ENCODE measurements at places on chromosomes 16 and 17.

- no peak for DNase-seq
Observed at GRCh38 chr17:78719630-78720298, 62.3 kb downstream of the CYTH1 start.

GRCh38 chr17:48510761-48511604 lies 19.8 kb downstream of the HOXB1 start:
- DNase-seq: no peak

DNA sequence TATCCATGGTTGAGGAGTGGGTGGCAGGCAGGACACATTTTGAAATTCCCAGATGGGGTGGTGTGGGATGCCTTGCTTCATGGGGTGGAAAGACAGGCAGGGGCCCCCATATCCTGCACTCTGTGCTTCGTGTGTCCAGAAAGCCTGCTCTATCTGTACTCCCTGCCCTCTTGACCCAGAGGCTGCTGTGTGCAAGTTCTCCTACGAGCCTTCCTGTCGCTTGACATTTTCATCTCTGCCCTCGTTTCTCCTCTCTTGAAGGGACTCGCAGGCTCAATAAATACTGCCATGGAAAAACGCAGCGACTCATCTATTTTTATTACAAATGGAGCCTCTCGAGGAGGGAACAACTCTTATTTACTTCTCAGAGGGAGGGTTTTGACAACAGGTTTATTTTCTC lies 254.8 kb downstream of the XYLT1 start:
- DNase-seq: no peak

DNA sequence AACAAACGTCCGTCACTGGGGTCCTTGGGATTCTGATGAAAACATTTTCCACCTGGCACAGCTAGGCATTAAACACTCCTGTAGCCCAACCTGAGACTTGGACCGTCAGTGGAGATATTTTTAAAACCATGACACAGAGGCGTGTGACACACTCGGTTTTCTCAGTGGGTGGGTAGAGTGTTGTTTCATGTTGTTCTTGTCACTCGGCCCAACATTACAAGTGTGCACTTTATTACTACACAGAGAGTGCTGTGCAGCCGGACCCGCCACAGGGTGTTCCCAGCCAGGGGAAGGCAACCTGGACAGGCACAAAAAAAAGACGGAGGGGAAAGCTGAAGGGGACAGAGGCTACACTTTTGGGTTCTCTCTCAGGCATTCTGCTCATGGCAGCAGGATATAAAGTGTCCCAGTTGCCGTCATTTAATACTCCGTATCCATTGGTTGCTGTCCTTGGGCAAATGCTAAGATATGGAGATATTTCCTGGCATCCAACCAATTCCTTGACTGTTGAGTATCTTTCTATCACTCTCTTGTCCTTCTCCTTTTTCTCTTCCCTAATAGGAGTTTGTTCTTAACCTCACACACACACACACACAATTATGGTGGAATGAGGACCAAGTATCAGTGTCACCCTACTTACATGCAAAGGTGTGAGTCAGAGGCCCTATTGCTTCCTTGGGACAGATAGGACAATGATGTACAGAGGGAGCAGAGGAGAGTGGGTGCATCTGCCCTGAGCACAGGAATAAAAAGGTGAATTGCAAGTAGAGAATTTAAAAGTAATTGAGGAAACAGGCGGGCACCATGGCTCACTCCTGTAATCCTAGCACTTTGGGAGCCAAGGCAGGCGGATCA lies 154.1 kb upstream of the SOX9 start:
- DNase-seq: no peak

GRCh38 chr17:51335006-51335590 lies 74.8 kb downstream of the UTP18 start:
- DNase-seq: no peak

DNA sequence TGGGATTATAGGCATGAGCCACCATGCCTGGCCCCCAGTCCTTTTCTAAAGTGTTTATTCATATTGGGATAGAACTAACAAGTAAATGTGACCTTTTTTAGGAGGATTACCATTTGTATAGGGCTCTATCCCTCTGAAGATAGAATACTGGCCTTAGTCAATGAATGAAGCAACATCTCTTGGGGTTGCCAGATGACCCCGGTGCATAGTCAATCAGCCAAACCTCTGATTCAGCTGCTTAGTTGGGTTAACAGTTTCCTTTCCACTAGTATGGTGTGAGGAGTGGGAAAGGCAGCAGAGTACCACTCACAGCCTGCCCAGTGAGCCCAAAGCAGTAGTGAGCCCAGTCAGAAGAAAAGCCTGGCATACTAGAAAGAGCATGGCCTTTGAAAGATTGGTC lies 94.6 kb upstream of the TBX2 start:
- DNase-seq: no peak

Data from ecto neural progenitor cell (in vitro differentiated cells).